Stimulated activated CD8-positive, alpha-beta memory T cell treated with anti-CD3 and anti-CD28 coated beads, Interleukin-15, amount 100 ng/mL, for 4 hours (primary cell): ENCODE measurements at places on chromosomes 6 and 20.
A peak's percentile ranks its signal among the peaks of the same experiment; 100 is the strongest.

- no peak for DNase-seq
Observed at GRCh38 chr20:11204926-11205768, 531.3 kb upstream of the JAG1 start.

- no peak for DNase-seq
Observed at GRCh38 chr6:162681447-162681846, 46.1 kb downstream of the PRKN start.

DNA sequence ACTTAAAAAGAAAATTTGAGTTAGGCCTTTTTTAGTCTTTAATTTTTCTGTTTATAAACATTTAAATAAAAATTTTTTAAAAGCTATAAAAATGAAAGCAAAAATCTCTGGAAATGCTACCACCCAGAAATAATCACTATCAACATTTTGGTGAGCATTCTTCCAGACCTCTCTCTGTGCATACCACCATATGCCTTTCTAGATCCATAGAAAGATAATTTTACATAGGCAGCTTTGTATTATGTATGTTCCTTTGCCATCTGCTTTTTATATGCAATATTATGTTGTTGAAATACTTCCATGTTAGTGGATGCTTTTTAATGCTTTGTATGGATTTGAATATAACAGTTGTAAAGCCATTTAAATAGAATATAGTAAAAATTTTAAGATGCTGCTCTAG lies 496.7 kb upstream of the HTR1E start:
- no peak for DNase-seq

- no peak for DNase-seq
Observed at GRCh38 chr20:4073852-4074741, 58.7 kb upstream of the RNF24 start.

DNA sequence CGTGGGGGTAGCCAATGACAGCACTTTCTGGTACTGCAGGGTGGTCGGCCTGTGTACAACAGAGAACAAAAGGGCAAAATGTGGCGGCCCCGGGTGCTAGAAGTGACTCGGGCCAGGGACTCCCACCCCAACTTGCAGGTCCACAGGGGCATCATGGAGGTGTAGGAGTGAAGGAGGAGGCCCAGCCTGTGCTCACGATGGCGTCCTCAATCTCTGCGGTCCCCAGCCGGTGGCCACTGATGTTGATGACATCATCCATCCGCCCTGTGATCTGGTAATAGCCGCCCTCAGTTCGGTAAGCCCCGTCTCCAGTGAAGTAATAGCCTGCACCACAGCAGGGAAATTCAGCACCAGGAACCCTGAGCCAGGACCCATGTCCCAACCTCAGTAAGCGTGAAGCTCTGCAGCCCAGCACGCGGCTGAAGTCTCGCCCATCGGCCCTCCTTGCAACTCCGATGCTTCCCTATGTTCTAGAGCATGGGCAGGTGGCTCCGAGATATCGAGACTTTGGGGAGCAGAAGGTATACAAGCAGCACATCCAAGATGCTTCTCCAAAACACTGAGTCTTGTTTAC lies 20.2 kb upstream of the APMAP start:
- DNase-seq = no peak

DNA sequence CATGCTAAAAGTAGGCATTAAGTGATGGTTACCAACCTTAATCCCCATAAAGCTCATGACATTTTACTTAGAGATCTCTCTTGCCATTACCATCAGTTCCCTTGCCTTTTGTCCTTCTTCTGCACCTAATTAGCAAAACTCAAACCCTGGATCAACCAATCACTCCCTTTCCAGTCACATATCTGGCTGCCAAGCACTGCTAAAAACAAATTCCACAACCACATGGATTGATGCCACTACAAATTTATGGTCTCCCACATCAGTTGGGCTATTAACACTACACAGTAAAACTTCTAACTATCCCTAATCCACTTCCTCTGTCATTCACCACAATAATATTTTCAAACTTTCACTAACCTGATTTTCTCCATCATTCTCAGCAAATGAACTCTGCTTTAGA lies 54.3 kb upstream of the RNF146 start:
- DNase-seq = no peak

GRCh38 chr20:12411246-12411940 lies 493.7 kb downstream of the BTBD3 start:
- no peak for DNase-seq

- no peak for DNase-seq
Observed at GRCh38 chr20:36343641-36344040, 37.5 kb downstream of the DLGAP4 start.

GRCh38 chr6:116969211-116969863 lies 92.3 kb downstream of the RFX6 start:
- DNase-seq = no peak

DNA sequence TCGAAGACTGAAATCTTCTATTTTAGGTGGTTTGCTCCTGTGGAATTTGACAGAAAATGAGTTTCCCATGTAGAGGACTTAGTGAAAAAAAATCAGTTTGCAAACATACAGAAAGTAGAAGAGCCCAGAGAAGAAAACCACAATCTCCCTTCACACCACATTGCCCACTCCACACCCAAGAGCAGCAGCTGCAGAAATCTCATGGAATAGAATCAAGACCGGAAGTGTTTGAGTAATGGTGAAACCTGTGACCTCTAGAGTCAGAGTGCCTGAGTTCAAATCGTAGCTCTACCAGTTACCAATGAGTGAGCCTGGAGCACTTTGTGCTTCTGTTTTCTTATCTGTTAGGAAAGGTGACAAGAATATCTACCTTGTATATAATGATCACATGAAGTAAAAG lies 4.6 kb downstream of the SIRPG start:
- no peak for DNase-seq

DNA sequence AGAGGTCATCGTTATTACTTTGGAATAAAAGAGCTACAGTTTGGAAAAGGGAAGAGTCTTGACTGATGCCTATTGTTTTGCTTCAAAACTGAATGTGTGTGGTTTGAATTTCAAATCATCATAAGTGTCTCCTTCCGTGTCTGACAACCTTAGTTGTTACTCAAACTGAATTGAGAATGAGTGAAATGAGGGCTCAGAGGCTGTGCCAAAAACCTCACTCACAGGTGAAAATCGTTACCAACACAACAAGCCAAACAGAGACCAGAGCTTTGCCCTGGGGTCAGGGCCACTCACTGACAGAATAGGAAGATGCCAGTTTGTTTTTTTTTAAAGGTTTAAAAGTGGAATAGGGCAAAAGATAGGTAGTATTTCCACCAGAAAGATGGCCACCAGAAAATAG lies 15.2 kb upstream of the SIRT5 start:
- no peak for DNase-seq

DNA sequence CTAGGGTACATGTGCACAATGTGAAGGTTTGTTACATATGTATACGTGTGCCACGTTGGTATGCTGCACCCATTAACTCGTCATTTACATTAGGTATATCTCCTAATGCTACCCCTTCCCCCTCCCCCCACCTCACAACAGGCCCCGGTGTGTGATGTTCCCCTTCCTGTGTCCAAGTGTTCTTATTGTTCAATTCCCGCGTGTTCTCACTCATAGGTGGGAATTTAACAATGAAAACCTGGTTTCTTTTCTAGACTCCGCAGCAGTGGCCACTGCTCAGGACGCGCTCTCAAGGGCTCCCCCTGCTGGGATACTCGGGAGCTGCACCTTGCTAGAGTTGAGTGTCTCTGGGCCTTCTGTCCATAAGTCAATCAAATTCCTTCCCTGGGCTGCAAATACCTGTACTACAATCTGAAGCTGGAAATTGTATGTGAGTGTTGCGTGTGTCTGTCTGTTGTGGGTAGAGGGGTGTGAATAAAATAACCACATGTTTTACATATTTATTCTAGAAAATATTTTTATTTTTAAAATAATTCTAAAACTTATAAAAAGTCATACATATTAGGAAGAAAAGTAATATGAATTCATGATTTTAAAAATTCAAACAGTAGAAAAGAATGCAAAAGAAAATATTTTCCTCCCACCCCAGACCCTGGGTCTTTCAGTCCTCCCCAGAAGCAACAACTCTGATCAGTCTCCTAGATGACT lies 8.2 kb upstream of the CEP250 start:
- DNase-seq = peak; percentile 63

DNA sequence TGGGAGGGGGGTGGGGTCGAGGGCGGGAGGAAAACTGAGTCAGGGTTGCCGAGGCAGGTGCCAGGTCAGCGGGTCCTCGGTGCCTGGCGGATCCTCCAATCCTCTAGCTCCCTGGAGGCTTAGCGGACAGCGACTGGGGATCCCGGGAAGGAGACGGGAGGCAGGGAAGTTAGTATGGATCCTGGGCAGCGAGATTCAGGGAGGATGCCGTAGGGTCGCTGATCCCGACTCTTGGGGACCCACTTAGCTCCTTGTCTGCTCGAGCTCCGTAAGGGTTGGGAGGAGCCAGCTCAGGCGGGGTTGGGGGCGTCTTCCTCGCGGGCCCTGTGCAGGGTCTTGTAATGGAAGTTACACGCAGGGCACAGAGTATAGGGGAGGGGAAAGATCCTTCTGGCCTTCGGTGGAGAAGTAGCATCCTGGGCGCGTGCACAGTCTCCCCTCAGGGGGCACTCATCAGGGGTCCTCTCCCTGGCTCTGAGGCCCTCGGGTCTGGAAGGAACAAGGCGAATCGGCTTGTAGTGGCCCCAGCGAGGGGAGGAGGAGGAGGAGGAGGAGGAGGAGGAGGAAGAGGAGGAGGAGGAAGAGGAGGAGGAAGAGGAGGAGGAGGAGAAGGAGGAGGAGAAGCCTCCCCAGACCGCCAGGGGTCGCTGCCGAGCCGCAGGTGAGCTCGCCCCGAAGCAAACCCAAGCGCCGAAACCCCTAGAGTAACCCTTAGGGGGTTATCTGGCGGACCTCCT lies 6.4 kb upstream of the SLC12A5 start:
- peak; percentile 47 for DNase-seq

DNA sequence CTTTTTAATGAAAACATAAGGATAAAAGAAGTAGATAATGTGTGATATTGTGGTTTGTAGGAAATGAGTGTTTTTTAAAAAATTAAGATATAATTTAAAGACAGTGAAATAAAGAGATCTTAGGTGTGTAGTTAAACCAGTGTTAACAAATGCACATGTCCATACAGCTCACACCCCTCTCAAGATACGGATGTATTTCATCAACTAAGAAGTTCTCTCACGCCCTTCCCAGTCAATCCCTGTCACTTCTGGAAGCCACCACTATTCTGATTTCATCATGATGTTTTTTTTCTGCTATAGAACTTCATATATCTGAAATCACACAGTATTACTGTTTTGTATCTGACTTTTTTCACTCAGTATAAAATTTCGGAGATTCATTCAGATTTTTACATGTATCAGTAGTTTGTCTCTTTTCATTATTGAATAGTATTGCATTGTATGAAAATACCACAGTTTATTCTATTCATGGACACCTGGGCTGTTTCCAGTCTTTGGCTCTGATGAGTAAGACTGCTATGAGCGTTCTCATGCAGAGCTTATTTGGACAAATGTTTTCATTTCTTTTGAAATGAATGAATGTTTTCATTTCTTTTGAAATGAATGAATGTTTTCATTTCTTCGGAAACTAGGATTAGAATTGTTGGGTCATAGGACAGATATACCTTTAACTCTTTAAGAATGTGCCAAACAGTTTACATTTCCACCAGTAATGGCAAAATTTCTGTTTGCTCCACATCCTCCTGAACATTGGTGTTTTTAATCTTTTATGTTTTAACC lies 49.7 kb upstream of the ELOVL5 start:
- DNase-seq = no peak

DNA sequence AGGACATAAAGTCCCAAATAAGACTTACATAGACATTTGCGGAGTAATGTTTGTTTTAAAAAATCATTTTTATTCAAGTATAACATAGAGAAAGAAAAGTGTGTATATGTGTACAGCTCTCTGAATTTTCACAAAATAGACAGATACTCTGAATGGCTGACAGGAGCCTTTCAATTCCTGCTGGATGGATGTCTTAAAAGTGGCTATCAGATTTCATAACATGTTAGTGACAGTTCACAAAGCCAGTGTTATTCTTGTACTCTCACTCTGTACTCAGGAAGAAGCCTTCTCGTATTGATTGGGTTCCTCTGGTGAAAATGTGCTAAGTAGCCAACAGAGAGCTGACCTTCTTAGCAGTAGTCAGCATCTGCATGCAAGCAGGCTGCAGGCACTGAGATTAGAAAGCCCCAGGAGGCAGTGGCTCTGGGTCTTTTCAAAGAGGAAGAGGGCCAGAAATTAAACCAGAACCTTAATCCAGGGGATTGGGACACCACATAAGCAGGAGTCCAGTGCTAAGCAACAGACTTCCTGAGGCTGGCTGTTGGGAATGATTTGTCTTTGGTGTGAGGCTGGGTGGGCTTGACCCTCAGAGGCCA lies 19.7 kb downstream of the SLC17A4 start:
- no peak for DNase-seq

GRCh38 chr20:40016392-40016791 lies 672.6 kb downstream of the MAFB start:
- DNase-seq = no peak

GRCh38 chr6:128149796-128150195 lies 248.9 kb upstream of the THEMIS start:
- DNase-seq = no peak

GRCh38 chr6:155187994-155188706 lies 75.7 kb upstream of the CLDN20 start:
- DNase-seq = no peak

DNA sequence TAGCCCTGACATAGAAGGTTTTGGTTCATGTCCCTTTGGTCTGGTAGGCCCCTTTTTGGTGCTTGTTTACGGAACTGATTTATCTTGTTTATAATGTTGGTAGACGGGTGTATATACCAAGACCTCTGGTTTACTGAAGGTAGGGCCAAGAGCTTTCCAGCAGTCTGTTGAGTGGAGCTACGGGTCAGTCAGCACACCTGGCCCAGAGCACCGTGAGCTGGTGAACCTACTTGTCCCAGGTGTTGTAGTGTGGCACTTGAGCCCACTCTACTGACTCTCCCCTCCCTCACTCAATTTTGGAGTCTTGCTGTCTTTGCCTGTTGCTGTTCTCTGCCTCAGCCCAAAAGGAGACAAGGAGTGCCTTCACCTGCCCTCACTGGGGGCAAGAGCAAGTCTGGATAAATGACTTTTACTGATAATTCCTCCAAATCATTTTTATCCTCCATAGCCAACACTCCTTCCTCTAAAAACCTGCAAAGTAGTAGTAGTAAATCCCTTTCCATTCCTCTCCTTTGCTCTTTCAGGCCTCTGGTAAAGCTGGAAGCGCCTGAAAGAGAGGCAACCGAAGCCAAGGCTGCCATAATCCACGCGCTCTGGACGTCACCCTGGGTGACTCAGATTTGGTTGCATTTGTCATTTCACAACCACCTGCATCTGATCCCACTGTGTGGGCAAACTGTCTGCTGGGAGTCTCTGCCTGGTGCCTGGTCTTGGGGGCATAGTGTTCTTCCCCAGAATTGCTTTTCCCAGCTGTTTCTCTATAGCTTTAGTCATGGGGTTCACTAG lies 22.2 kb downstream of the RREB1 start:
- DNase-seq = no peak

- DNase-seq = no peak
Observed at GRCh38 chr6:141539617-141540016, 593.1 kb upstream of the GJE1 start.

GRCh38 chr6:12026120-12026519 lies 14.0 kb downstream of the HIVEP1 start:
- DNase-seq = no peak
